ENCODE measurements at places on chromosomes 12 and 14. TPM values are rescaled to one million over a fixed set of nuclear protein-coding genes. Genes with fewer than 3 reads are reported as not detected.

GRCh38 chr12:9319044-9319841, 111.0 kb upstream of the PZP start:
- no peak for DNase-seq

DNA sequence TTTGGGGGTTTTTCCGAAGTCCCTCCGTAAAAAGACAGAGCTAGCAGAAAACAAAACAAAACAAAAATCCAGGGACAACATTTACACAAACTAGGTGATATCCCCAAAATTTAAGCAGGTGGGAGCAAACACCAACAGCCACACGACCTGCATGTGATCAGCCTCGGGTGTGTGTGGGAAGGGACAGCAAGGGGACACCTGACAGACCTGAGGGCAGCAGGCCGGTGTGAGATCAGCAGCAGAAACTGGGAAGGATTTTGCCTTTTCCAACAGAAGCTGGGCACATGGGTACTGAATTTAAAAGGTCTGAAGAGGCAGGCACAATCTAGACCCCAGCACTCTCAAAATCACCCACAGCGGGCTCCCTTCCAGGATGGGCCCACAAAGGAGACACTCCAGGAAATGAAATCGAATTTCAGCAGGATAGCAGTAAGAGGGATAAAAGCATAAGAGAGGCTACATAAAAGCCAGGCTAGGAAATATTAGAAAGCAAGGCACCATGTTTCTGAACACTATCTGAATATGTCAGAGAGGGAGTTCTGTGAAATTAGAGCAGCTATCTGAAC, 36.5 kb upstream of the SELPLG start:
- DNase-seq: no peak

DNA sequence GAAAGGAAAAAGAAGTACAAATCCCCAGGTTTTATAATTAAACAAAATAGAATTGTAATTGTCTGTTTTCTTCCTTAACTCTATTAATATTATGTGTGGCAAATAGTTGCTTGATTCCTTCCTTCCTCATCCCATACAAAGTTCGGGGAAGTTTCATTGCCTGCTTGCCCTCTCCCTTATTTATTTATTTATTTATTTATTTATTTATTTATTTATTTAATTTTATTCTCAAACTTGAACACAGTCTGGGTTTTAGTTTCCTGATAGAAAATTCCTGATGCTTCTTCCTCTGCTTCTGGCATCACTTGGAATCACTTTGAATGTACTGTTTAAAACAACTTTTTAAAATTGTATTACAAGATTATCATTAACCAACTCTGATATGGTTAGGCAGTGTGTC, 145.8 kb upstream of the SOX5 start:
- no peak for DNase-seq

GRCh38 chr14:50364792-50365191, 31.9 kb downstream of the CDKL1 start:
- DNase-seq: no peak

The PDZRN4 gene
- total RNA-seq: not detected

The SUPT16H gene
- 114 TPM for total RNA-seq

The OR6C6 gene
- total RNA-seq: not detected

- no peak for DNase-seq
Measured at GRCh38 chr12:82437744-82438143, 79.4 kb downstream of the METTL25 start.

GRCh38 chr12:79294590-79294989, 396.2 kb downstream of the PAWR start:
- no peak for DNase-seq

The CCDC197 gene
- total RNA-seq: not detected

The STAC3 gene
- 0.70 TPM for total RNA-seq

The FBRSL1 gene
- total RNA-seq: 90.3 TPM

GRCh38 chr12:64840119-64840518, 15.7 kb downstream of the TBC1D30 start:
- no peak for DNase-seq

- no peak for DNase-seq
Measured at GRCh38 chr12:54002278-54002914, 2.4 kb downstream of the HOXC9 start.

The BDKRB2 gene
- total RNA-seq: 1.4 TPM

DNA sequence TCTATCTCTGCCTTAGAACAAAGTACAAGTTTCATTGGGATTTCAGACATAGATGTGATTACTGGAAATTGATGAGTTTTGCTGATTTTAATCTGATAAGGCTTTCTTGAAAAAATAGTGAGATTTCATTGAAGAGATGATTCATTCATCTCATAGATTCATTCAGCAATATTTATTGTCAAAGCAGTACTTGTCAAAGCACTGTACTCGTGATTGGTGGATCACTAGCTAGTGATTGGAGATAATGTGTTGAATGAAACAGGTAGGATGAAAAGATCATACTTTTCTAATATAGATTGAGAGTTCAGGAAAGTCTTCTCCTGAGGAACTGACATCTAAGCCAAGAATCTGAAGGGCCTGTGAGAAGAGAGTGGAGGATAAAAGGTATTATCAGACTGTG, 71.0 kb downstream of the KTN1 start:
- no peak for DNase-seq

GRCh38 chr12:66739940-66740651, 61.2 kb upstream of the GRIP1 start:
- no peak for DNase-seq

GRCh38 chr12:89593233-89593632, 67.4 kb upstream of the POC1B start:
- no peak for DNase-seq

The RTL1 gene
- total RNA-seq: not detected

GRCh38 chr12:65296508-65297265, 18.2 kb downstream of the MSRB3 start:
- no peak for DNase-seq

DNA sequence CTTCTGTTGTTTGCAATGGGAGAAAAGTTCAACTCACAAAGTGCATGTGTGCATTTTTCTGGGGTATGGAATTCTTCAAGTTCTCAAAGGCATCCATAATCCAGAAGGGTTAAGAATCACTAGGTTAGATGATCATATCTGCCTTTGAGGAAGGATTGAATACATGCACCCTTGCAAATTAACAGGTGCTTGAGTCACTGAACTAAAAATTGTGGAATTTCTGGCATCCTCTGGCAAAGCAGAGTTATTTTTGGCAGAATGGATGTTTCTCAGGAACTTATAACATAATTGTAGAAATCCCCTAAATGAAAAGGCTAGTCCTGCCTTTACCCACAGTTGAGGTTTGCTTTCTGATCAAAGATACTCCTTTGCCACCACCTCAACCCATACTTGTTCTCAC, 136.5 kb upstream of the DYRK2 start:
- DNase-seq: no peak

The PTPN21 gene
- total RNA-seq: 27.7 TPM

The LAG3 gene
- total RNA-seq: 1.9 TPM

The LBHD2 gene
- total RNA-seq: not detected

DNA sequence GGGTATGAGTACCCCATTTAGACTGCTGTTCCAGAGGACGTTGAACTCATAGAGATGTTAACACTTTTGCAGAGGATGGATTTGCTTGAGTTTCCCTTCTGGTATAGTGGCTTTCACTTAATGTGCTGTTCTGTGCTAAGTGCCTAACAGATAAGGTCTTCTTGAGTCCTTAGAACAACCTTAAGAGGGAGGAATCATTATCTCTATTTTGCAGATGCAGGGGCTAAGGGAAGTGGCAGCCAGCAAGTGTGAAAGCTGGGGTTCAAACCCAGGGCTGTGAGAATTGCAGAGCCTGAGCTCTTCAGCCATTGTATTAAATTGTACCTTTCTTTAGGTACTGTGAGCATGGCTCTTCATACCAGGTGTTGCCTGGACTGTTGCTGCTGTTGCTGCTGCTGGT, 122.1 kb upstream of the NRXN3 start:
- DNase-seq: no peak

DNA sequence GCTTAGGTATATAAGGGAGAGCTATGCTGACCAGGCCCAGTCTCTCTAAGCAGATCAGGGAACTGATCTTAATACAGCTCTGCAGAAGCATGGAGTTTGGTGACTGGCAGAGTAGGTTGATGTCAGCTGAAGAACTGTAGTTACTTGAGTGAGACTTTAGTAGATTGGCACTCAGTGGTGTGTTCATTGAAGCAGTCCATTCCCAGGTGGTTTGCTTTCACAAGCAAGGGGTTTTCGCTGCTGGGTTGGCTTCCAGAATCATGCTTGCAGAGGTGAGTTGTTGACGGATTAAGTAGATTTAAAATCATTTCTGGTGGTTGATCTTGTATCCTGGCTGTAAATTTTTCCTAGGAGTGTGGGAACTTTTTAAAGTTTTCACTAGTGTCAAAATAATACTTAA, 6.5 kb upstream of the DHRS7 start:
- no peak for DNase-seq

DNA sequence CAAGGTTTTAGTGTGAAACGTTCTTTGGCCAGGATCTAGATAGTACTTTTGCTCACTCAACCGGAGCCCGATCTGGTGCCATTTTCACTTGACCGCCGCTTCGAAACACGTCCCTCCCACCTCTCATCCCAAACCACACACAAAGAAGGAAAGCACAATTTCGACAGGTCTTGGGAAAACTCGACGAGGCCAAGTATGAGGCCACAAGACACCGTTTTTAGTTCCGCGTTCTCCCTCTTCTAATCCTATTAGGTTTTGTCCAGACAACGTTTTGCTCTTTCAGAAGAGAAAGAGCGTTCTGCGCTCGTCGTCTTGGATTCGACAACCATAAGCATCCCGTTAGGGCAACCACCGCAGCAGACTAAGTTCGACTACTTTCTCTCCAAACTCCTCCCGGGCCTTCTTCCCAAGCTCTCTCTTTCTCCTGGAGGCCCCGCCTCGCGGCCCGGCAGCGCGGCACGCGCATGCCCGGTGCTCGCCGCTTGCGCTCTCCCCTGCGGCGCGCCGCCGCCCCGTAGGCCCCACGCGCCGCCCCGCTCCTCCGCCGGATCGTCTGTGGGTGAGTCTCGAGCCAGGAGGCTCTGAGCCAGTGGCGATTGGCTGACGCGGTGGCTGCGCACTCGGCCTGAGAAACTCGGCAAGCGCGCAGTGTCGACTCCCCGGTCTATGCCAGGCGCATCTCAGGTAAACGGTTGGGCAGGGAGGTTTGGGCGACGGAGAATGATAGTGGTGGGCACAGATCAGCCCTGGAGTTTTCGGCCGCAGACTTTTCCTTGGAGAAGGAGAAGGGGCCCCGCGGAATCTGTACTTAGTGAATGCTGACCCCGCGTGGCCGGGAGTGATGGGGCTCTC, at the start of gene MIPOL1:
Gene MIPOL1, plus strand, starts transcription at position 517 of the 852 bp plus-strand sequence. CDS start 49,952 bp downstream, outside the sequence.
- peak; percentile 83 for DNase-seq

The POTEG gene
- total RNA-seq: not detected

- DNase-seq: peak; percentile 36
Measured at GRCh38 chr14:104973385-104974145, 4.6 kb downstream of the AHNAK2 start.

The TMEM260 gene
- total RNA-seq: 32.3 TPM

- no peak for DNase-seq
Measured at GRCh38 chr14:24281636-24282035, 10.2 kb upstream of the RABGGTA start.

GRCh38 chr14:28603606-28604005, 163.0 kb upstream of the FOXG1 start:
- DNase-seq: no peak

The SOS2 gene
- 13.9 TPM for total RNA-seq

- DNase-seq: no peak
Measured at GRCh38 chr14:72961579-72962335, 35.5 kb downstream of the DCAF4 start.

The RHEBL1 gene
- total RNA-seq: 2.5 TPM

- DNase-seq: no peak
Measured at GRCh38 chr12:91877022-91877421, 268.6 kb downstream of the BTG1 start.

DNA sequence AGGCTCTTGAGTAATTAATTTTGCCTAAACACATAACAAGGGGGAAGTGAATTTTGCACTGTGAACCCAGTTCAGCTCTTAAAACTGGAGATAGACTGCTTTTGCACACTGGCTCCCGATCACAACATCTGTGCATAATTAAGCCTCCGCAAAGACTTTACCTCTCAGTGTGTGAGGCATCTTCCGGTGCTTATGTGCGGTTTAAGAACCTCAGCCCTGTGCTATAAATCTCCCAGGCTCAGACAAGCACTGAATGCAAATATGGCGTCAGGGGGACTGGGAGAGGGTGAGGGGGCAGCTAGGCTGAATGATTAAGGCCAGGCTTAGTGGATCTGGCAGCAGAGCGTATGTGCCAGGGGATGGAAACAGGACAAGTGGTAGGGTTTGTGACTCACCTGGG, 103.3 kb downstream of the ADCK1 start:
- no peak for DNase-seq

The GPR65 gene
- total RNA-seq: not detected

GRCh38 chr12:100460702-100461101, 13.0 kb upstream of the NR1H4 start:
- no peak for DNase-seq

GRCh38 chr12:93090731-93091172, 161.7 kb upstream of the EEA1 start:
- DNase-seq: peak; percentile 44

The APOF gene
- total RNA-seq: 0.18 TPM

DNA sequence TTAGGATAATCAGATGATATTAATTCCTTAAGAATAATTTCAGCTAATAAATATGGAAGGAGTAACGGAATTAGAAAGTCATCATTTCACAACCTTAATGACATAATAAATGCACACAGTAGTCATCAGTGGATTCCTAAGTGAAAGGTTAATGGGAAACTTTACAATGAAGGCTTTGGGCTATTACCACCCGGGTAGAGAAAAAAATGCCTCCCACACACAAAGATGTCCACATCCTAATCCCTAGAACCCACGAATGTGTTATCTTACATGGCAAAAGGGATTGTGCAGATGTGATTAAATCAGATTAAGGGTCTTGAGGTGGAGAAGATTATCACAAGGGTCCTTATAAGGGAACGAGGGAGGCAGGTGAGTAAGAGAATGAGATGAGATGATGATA, 5.6 kb downstream of the TMED10 start:
- no peak for DNase-seq

DNA sequence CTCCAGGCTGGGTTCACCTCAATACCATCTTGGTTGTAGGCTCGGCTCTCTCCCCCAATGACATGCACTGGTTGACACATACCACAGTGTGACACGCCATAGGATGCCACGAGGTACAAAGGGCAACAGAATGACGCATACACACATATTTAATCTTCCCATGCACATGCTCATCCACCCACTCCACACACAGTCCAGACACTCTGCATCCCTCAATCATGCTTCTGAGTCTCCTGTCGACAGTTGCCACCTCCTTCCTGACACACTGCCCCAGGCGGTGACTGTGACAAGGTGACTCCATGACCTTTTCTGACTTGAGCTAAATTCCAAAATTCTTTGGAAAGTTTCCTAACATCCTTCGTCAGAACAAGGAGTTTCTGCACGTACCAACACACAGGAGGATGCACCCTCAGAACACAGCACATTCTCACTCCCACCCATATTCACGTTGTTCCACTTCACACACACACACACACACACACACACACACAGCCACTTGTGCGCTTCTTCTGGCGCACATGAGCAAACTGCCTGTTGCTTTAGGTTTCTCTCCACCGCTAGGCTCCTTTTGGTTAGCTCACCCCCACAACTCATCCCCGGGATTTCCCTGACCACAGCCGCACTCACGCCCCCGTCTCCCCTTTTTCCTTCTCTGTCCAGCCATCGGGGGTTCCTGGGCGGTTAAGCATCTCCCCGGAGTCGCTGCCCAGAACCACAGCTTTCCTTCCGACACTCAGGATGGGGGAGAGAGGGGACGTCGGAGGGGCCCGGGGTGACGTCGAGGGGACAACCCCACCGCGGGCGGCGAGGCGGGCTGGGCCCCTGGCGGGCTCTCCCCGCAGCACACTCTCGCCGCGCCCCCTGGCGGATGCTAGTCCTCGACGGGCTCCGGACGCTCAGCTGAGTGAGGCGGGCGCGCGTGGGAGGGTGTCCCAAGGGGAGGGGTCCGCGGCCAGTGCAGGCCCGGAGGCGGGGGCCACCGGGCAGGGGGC, 536 bp upstream of the WNT1 start:
- DNase-seq: peak; percentile 86

The NTF3 gene
- 5.3 TPM for total RNA-seq

Data from Caco-2 (cell line).